HCT116 (cell line): ENCODE measurements at places on chromosomes 7 and 10.

- H3K27ac ChIP-seq = no peak overlapping the region
- peaks cover 21% of the 10 kb centered on the region for H3K36me3 ChIP-seq
- no peak overlapping the region for H3K4me3 ChIP-seq
- H3K4me1 ChIP-seq = no peaks in the 10 kb centered on the region
Measured at GRCh38 chr7:100022621-100023020, 7.2 kb downstream of the ZKSCAN1 start.

DNA sequence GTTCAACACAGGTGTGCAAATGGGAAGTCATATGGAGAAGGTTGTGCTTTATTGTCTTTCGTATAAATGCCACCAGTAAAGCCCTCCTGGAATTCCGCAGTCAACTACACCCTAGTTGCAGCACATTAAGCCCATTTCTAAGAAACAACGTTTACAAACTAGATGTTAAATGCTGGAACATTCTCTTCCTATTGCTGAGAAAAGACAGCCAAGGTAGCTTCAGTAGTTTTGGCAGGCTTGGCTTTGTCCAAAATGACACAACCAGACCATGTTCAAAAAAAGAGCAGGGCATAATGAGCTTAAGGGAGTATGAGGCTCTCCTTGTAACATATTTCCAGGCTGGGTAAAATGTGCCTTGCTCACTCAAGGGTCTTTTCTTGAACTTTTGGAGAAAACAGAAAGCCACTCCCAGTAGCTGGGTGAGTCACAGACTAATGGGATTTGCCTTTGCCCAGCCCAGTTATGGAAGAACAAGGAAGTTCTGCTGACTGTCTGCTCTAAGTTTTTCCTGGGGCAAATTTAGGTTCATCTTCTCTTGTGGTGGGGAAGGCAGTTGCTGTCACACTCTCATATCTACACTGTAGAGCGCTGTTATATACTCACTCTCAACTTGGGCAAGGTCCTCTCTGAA lies 238.7 kb downstream of the PLXNA4 start:
- no peaks in the 10 kb centered on the region for H3K4me1 ChIP-seq
- H3K27me3 ChIP-seq = peaks cover 41% of the 10 kb centered on the region
- H3K27ac ChIP-seq = no peak overlapping the region
- DNase-seq = no peak
- no peaks in the 10 kb centered on the region for H3K36me3 ChIP-seq

- H3K36me3 ChIP-seq = no peaks in the 10 kb centered on the region
- H3K27me3 ChIP-seq = no peaks in the 10 kb centered on the region
- no peak overlapping the region for H3K27ac ChIP-seq
- DNase-seq = no peak
Measured at GRCh38 chr7:114409750-114410149, 4.9 kb upstream of the FOXP2 start.

- no peaks in the 10 kb centered on the region for H3K27me3 ChIP-seq
- H3K36me3 ChIP-seq = no peaks in the 10 kb centered on the region
- DNase-seq = no peak
- no peak overlapping the region for H3K27ac ChIP-seq
- H3K4me3 ChIP-seq = no peak overlapping the region
Measured at GRCh38 chr7:16347827-16348192, 73.5 kb downstream of the CRPPA start.

GRCh38 chr7:42168512-42168911 lies 68.5 kb downstream of the GLI3 start:
- no peaks in the 10 kb centered on the region for H3K4me1 ChIP-seq
- no peak overlapping the region for H3K27ac ChIP-seq
